Calu3 (cell line): ENCODE measurements at places on chromosomes 2 and 18.
A peak's percentile ranks its signal among the peaks of the same experiment; 100 is the strongest.

- DNase-seq = no peak
Measured at GRCh38 chr2:144343145-144343544, 176.8 kb downstream of the ZEB2 start.

GRCh38 chr18:59748628-59749360, 51.6 kb upstream of the CCBE1 start:
- no peak for DNase-seq

- DNase-seq = no peak
Measured at GRCh38 chr2:97673182-97673914, 3.8 kb downstream of the C2orf92 start.

DNA sequence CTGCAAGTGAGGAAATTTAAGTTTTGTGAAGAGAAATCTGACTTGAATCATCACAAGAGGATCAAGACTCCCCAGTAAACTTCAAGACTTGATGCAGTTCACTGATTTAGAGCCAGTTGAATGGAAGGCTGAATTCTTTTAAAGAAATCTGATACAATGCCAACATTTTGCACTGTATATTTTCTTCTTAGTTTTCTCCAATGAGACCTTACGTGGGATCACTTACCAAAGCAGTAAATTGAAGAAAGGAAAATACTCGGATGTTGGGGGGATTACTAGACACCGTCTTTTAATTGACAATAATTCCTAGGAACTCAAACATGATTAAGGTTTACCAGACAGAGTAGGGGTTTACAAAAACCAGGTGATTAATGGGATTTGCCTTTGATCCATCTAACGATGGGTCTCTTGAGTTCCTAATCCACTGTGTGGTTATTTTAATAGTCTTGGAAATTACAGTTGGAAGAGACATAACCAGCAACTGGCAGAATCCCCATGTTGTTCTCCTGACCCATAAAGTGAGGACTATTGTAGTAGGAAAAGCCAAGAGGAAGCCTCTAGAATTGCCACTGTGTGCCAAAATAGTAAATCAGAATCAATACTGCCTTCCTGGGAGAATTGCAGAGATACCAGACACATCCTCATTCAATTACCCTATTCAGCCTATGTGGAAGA, 354.5 kb downstream of the PID1 start:
- DNase-seq = no peak

GRCh38 chr2:201820383-201821007, 14.2 kb downstream of the CDK15 start:
- no peak for DNase-seq

GRCh38 chr18:2990956-2991640, 21.8 kb downstream of the LPIN2 start:
- DNase-seq = no peak

DNA sequence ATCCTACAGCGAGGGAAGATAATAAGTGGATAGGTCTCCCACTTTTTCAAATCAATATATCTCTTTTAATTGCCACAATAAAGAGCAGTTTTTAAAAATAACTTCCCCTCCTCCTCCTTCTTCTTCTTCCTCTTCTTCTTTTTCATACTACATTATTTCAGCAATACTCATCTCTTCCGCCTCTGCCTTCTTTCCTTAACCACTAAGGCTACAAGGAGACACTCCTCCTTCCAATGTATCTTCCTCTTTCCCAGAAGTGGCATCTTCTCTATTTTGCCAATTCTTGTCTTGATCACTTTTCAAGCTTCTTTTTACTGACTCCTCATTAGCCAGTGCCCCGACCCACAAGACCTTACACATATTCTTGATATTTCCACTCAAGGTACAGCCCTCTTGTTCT, 546.6 kb upstream of the CHAC2 start:
- DNase-seq = no peak

- DNase-seq = no peak
Measured at GRCh38 chr18:50558948-50559751, 737 bp upstream of the MAPK4 start.

- DNase-seq = no peak
Measured at GRCh38 chr18:50024466-50024865, 170.5 kb downstream of the MYO5B start.

DNA sequence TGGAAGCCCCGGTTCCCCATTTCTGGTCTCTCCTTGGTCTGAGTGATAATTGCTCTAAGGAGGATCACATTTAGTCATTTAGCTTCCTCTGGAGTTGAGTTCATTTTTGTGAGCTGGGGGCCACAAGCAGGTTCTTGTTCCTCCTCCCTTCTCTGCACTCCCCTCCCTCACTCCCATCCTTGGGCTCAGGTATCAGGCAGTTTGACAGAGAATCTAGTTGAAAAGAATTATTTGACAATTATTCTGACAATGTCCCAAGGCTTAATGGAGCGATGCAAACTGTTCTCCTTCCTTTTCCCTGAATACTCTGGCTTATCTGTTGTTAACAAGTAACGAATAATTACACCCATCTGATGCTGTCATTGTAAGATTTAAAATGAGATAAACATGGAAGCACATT, 61.5 kb downstream of the SERPINB8 start:
- no peak for DNase-seq

DNA sequence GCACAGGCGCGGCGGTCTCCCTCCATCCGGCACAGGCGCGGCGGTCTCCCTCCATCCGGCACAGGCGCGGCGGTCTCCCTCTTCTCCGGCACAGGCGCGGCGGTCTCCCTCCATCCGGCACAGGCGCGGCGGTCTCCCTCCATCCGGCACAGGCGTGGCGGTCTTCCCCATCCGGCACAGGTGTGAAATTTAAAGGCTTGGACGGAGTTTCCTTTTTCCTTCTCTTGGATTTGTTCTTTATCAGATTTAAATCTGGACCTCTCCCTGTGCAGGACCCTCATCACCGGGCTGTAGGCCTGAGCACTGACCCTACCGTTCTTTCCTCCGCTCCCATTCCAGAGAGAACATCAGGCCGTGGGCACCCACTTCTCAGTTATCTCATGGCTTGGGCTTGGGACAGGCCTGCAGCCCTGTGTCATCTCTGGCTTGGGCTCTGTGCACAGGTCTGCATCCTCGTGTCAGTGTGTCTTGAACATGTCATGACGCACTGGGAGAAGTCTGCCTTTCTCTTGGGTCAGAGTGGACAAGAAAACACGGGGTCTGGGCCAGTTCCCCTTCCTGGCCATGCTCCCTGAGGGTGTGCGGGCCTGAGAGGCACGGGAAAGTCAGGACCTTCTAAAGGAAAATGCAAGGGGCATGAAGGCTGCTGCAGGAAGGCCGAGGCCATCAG, 53.9 kb upstream of the PXDN start:
- no peak for DNase-seq

GRCh38 chr2:164745012-164745797, 96.4 kb downstream of the COBLL1 start:
- DNase-seq = no peak

- peak; percentile 86 for DNase-seq
Measured at GRCh38 chr2:10072656-10073480, 7.3 kb downstream of the CYS1 start.

GRCh38 chr2:234864506-234864905, 87.3 kb upstream of the SH3BP4 start:
- DNase-seq = no peak

- no peak for DNase-seq
Measured at GRCh38 chr18:12989397-12990122, 1.6 kb upstream of the CEP192 start.
